ENCODE measurements at places on chromosomes 13 and 19.

DNA sequence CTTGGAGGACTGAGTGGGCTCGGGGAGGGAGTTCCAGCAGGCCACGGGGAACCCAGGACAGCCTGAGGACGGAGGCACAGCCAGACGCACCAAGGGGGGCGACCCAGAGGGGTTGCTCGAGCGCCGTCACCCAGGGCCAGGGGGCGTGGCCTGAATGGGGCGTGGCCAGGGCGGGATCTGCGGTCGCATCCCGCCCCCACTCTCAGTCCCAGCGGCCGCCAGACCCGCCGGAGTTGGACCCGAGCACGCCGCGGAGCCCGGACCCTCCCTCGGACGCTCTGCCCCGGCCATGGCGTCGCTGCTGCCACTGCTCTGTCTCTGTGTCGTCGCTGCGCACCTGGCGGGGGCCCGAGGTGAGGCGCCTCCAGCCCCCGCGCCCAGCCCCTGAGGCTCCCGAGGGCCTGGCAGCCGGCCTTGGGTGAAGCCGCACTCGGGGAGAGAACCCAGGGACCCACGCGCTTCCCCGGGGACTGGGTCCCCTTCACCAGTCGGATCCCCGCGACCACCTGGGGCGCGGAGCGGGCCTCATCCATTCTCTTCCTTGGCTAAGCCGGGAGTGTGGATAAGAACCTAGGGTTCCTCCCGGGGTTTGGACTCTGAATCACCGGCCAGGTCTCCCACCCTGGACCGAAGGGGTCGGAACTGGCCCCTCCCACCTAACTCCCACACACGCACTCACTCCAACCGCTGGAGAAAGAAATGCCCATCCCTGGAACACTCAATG is at the start of gene CILP2:
TSS of gene CILP2 (plus strand) at position 205 of the 724 bp plus-strand sequence. CDS start at position 290, 85 bp downstream.
- peak; percentile 65 for DNase-seq

GRCh38 chr13:97743938-97744337 is 209.5 kb upstream of the IPO5 start:
- DNase-seq, result no peak

GRCh38 chr19:9914315-9915207 is 21.8 kb downstream of the OLFM2 start:
- DNase-seq, result peak; percentile 92

DNA sequence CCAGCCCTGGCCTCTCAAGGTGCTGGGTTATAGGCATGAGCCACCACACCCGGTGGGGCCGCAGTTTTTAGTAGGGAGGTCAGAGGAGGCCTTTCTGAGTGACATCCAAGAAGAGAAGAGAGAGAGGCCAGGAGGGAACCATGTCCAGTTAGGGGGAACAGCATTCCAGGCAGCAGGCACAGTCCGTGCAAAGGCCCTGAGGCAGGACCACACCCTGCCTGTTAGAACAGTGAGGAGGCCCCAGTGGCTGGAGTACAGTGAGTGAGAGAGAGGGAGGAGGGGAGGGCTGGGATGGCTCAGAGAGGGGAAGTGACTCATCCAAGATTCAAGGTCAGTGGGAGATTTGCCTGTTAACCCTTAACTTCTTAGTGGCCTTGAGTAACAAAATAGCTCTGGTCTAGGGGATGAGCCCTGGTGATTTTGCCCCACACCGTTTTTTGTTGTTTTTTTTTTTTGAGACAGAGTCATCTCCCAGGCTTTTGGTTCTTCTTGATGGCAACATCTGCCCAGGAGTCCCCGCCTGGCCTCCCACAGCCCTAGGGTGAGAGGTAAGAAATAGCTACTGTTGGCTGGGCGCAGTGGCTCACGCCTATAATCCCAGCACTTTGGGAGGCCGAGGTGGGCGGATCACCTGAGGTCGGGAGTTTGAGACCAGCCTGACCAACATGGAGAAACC is 2.7 kb upstream of the PLIN3 start:
- peak; percentile 29 for DNase-seq

DNA sequence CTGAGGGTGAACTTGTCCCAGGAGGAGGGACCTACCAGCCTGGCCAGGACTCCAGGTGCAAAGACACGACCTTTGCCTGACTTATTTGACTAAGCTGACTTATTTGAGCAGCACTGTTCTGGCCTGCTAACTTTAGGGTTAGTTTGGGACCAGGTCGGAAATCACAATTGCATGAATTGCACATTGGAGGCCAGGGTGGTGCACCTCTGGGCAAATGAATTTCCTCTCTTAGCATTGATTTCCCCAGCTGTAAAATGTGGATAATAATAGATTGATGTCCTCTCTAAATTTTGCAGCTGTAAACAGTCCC is 1.4 kb upstream of the BST2 start:
- no peak for DNase-seq

GRCh38 chr19:39497996-39498797 is 550 bp upstream of the DLL3 start:
- peak; percentile 47 for DNase-seq

- DNase-seq, result no peak
These were observed 463 bp upstream of the POMP start for GRCh38 chr13:28658539-28658795.

DNA sequence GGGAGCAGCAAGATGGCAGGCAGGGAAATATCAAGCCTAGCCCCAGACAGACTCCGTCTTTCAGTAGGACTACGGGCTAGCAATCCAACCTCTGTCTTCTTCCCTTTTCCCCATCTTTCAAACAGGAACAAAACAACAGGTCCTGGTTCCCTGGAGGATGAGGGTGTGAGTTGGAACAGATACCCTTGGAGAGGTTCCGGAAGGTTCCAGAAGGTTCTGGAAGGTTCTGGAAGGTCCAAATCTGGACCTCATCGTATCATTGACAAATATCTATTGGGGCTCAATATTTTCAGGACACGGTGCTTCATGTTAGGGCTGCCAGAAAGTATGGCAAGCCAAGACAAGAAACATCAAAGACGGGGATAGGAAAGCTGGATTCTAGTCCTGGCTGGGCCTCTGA is 28.5 kb upstream of the FEM1A start:
- DNase-seq, result no peak

DNA sequence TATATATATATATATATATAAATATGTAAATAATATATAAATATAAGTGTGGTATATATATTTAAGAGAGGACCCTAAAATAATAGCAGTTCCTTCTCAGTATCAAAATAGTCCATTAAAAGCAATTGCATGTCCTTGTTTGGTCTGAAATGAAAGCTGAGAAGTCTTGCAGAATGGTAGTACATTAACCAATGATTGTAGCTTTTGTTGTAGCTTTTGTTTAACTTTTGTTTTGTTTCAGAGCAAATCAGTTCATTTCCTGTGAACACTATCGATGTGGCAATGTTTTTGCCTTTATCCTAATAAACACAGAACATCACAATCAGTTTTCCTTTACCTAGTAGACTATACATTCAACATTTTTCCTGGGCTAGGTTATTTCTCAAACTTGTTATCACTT is 1256.2 kb upstream of the SPRY2 start:
- no peak for DNase-seq

DNA sequence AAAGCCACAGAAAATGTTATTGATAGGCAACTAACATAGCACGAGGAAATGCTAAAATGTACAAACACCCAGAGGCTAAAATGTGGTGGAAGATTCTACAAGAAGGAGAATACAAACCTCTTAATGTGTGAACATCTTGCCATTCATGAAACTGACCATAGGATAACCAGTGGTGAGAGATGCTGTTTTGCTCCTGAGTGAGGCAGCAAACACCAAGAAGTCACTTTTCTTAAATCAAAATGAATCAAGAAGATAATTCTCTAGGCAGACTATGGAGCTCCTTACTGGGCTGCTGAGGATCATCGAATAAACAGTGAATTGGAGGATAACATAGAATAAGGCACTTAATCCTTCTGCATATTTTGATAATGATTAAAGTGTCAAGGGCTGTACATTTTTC is 375.4 kb upstream of the SLITRK6 start:
- no peak for DNase-seq

- DNase-seq, result no peak
These were observed 964.8 kb downstream of the PCDH9 start for GRCh38 chr13:66265371-66265770.

- DNase-seq, result no peak
These were observed 31.9 kb upstream of the LILRA2 start for GRCh38 chr19:54541712-54542111.

DNA sequence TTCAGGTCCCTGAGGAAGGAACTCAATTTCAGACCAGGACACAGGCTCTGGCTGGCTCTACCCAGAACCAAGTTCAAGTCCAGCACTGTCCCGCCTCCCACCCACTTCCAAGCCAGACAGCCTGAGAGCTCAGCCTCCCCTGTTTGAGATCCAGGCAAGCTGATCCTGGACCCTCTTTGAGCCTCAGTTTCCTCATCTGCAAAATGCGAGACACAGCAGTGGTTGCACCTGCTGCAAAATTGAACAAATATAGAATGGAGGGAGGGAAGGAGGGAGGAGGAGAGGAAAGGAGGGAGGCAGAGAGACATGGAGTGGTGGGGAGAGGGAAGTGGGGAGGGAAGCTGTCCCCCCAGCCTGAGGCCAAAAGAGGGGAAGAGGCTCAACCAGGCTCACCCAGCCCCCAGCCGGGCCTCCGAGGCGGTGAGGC is 751 bp downstream of the TMEM221 start:
- DNase-seq, result no peak

GRCh38 chr19:49553451-49554271 is 25.9 kb downstream of the RCN3 start:
- DNase-seq, result peak; percentile 73

GRCh38 chr19:1237754-1238368 is at the start of gene CBARP:
Gene CBARP, minus strand, starts transcription at chr19:1238005. Its CDS starts 1,905 bp downstream, at chr19:1236100.
- DNase-seq, result peak; percentile 45

DNA sequence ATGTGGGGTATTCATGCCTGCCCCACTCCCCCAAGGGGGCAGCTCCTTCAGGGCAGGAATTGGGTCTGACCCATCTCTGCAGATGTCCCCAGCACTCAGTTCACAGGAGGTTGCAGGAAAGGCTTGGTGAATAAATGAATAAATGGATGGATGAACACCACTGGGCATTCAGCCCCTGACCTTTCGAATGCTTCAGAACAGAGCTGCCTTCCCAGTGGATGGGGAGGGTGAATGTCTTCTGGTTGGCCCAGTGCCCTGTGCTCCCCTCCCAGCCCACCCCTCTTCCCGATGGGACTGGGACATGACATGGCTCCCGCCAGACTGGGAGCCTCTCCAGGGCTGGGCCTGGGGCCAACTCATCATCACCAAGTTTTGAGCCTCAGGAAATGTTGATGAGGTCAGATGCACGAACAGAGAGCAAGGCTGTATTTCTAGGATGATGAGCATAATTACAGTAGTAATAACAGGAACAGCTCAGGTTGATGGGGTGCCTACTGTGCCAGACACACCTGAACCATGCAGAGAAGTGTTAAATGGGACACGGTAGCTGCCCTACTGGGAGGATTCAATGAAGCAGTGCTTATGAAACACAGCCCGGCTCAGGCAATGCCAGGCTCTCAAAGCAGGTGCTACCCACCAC is 25.7 kb downstream of the VRK3 start:
- no peak for DNase-seq

DNA sequence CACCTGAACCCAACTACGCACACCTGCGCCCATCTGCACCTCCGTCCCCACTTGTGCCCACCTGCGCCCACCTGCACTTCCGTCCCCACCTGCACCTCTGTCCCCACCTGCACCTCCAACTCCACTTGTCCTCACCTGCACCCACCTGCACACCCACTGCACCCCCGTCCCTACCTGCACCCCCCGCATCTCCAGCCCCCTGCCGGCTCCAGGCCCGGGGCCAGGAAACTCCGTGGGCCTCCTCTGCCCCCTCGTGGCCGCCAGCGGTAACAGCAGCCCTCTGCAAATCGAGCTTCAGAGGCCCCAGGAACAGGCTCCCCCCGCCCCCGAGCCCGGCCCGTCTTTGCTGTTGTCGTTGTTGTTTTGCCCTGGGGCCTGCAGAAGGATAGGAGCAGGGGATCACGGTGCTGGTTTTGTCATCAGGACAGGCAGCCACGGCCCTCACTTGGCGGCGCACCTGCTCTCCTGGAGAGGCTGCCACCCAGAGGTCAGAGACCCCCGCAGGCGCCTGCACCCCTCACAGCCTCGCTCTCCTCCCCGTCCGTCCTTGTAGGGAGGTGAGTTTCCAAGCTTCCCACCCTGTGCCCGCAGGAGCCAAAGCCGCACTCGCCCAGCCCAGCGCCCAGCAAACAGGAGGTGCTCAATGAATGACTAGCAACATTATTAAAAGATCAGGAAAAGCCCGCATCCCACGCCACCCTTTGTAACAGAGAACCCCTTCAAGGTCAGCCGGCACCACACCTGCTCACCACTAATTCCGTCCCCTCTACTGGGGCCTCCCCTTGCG is 65.4 kb downstream of the GNG7 start:
- DNase-seq, result peak; percentile 83

DNA sequence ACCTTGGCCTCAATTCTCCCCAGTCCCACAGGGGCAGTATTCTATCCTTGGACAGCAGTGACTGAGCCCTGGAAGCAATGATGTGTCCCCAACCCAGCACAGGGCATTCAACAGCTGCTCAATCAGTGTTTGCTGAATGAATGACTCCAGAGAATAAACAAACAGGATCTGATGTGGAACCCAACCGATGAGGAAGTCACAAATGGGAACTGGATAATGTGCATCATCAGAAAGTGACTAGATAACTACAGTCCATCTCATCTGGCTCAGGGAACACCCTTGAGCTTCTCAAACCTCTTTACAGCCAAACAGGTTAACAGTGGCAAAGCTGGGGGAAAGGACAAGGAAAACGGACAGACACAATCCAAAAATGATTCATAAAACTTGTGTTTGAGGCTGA is 8.2 kb downstream of the SLC25A30 start:
- DNase-seq, result no peak

GRCh38 chr13:42834946-42835345 is 53.6 kb downstream of the FAM216B start:
- no peak for DNase-seq

DNA sequence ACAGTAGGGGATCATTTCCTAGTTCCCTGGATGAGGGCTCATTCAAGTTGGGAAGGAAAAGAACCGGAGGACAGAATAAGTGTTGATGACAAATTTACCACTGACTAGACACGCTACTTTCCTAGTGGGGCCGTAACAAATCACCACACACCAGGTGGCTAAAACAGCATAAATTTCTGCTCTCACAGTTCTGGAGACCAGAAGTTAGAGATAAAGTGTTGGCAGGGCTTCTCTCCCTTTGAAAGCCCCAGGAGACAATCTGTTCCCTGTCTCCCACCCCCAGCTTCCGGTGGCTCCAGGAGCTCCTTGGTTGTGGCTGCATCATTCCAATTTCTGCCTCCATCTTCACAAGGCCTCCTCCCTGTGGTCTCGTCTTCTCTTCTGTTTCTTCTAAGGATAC is 65.4 kb upstream of the ARGLU1 start:
- no peak for DNase-seq

GRCh38 chr13:58598241-58598640 is 966.7 kb downstream of the PCDH17 start:
- no peak for DNase-seq

DNA sequence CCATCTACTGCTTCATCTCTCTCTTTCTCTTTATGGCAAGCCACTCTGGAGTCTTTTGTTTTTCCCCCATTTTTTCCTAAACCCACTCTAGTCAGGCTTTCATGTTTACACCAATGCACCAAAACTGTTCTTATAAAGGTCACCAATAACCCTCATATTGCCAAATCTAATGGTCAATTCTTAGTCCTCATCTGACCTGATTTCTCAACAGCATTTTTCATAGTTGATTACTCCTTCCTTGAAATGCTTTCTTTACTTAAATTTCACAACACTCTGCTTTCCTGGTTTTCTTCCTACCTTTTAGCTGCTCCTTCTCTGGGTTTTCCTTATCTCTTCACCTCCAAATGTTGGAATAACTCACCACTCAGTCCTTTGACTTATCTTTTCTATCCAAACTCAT is 47.9 kb downstream of the MICU2 start:
- DNase-seq, result no peak
